Right atrium auricular region (tissue), 2 donors: ENCODE measurements at places on chromosomes 7 and 10.

- no peak for DNase-seq
Observed at GRCh38 chr10:59060852-59061251, 115.6 kb upstream of the PHYHIPL start.

DNA sequence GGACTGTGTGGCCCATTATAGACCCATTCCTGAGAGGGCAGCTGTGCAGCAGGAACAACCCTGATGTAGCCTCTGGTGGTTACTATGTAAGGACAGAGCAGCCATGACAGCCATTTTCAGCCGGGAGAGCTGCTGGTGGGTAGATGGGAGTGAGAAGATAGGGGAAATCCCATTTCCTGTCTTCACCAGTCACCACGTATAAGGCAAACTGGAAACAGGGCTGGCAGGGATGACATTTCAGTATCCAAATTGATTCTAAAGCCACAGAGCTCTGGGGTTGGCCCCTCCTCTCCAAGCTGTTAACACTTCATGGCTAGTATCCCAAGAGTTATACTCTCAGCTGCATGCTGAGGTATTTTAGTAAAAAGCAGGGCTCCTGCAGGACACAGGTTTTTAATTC, 15.2 kb upstream of the FZD1 start:
- no peak for DNase-seq

DNA sequence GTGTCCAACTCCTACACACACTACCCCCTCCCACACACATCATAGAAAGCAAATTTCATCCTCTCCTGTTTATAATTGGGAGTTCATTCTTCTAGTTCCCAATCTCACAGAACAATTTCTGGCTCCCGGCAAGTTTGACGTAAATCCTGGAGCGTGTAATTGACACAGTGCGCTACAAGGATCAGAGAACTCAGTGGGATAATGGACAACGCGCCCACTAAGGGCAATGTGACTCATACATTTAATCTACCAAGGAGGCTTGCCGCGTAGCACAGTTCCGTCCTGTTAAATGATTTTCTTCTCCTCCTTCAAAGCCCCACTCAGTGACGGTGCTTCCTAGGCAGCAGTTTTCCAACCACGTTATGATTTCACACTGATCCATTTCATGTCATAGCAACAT, 277.6 kb downstream of the SFMBT2 start:
- DNase-seq = no peak

DNA sequence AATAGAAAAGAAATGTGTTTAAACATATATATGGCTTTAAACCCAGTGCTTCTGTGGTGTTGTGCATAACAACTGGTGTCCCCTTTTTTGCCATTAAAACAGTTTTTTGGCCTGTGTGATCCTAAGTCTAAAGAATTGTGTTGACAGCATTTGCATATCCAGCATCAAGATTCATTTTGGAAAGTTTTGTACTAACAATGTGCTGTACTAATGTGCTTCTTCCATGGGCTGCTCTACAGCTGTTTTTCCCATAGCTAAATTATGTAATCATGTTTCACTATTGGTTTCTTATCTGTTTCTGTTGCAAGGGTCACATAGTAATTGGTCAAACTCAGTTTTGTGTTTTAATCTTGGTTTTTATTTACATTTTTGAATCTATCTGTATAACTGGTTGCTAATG, 5.5 kb downstream of the CNNM2 start:
- DNase-seq = no peak

DNA sequence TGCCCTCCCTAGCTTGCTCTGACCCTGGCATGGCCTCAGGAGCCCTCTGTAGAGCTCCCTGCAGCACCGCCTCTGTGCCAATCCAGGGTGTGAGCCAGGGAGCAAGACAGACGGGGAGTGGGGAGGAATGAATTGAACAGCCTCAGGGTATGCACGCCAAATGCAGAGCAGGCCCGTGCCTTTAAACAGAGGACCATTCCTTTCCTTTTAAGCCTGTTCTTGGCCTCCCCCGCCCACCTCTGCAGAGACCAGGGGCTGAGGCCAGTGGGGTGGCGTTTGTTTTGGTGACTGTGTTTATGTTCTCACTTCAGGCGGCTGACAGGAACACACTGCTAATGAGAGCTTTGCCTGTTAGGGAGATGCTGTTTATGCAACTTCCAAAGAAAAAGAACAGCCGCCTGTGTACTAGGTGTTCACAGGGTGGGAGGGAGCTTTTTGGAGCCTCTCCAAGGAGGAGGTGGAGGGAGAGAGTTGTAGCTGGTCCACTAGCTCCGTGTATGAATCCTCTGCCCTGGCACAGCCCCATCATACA, 528.1 kb upstream of the DPP6 start:
- DNase-seq = no peak

DNA sequence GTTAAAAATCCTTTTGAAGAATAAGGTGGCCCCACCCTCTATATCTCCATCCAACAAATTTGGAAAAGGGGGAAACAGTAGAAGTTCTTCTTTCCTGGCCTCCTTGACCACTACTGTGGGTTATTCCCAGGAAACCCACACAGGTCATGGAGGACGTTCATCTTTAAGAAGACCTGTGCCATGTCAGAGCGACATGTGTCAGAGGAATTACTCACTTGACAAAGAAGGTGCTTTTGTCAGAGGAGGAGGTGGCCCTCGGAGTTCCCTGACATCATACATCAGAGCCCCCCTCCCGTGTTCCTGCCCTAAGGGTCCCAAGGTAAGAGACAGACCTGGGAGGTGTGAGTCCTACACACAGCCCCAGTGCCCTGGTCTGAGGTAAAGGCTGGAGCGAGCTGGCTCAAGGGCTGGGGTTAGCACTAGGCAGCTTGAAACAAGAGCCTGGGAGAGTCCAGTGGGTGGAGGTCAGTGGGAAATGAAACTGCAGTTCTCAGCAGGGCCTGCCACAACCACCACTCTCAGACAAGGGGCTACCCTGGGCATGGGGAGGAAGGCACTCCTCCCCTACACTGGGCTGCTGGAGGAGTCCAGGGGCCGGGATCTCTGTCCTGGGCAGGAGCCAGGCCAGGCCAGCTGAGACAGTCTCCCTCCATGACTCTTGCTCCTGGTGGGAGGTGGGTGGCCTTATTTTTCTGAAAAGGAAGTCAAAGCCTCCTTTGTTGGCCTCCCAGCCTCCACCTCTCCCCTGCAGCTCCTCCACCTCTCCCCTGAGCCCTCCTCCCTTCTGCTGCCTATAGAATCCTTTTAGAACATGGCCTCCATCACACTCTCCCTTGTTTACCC, 21.8 kb upstream of the ZMIZ1 start:
- DNase-seq = no peak

DNA sequence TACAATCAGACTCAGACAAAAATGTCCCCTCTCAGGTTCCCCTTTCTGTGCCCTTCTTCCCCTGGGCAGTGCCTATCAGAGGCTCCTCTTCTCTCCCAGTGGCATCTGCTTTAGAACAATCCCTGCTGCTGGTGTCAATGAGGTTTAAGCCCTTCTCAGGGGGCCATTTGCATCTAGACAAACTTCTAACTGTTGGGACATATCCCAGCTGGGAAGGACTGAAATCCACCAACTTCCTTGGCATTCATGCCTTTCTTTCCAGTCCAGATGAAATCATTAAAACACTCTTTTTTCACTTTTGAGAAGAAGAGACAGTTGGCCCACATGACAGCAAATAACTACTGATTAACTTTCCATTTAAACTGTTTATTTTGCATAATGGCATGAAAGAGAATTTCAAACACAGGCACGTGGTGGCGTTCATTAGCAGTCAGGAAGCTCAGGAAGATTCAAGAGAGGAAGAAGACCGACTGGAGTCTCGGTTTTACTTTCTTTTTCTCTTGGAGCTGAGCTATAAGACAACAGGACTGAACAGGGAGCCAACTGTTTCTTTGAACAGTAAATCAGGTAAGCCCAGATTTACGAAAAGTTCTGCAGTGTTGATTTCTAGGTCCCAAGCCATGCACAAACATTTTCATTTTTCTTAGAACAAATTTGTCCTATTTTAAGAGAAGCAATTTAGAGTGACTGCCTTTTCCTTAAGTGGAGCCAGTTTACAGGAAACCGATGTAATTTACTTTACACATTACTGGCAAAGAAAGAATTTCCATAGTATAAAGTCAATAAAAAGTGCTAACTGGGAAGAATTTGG, at the start of gene GIMAP2:
GIMAP2 (plus strand) TSS at position 488 of the 811 bp plus-strand sequence. CDS start 1,354 bp downstream, outside the sequence.
- DNase-seq = no peak

DNA sequence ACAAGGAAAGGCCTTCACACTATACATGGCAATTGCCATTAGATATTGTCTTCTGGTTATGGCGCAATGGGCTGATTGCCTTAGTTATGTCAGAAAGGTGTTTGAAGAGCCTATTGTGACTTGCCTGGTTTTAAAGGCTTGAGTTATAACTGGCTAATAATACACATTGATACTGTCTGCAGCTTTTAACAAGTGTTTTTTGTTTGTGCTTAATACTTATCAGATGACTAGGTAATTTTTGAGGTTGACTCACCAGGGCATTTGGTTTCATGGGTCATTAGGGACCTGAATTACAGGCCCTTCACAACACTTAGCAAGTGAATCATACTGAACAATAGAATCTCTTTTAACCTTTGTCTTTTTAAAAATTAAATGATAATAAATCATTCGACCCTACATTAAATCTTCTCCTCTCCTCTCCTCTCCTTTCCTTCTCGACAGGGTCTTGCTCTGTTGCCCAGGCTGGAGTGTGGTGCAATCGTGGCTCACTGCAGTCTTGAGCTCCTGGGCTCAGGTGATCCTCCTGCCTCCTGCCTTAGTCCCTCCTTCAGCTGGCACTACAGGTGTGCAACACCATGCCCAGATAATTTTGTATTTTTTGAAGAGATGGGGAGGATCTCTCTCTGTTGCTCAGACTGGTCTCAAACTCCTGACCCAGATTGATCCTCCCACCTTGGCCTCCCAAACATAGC, 196.3 kb downstream of the JCAD start:
- DNase-seq = no peak

DNA sequence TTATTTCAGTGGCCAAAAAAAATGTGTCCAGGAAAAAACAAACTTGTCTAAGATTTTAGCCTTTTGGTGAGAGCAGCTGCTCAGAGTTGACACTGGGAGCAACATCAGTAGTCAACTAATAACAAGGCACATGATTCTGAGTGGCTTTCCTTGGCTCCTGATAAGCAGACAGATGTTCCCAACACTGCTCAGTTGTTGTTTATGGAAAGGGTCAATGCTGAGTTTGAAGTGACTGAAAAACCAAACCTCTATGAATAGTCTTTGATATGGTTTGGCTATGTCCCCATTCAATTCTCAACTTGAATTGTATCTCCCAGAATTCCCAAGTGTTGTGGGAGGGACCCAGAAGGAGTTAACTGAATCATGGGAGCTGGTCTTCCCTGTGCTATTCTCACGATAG, 12.3 kb downstream of the DYDC1 start:
- no peak for DNase-seq

GRCh38 chr10:95211606-95212279, 17.7 kb downstream of the ACSM6 start:
- DNase-seq = no peak

DNA sequence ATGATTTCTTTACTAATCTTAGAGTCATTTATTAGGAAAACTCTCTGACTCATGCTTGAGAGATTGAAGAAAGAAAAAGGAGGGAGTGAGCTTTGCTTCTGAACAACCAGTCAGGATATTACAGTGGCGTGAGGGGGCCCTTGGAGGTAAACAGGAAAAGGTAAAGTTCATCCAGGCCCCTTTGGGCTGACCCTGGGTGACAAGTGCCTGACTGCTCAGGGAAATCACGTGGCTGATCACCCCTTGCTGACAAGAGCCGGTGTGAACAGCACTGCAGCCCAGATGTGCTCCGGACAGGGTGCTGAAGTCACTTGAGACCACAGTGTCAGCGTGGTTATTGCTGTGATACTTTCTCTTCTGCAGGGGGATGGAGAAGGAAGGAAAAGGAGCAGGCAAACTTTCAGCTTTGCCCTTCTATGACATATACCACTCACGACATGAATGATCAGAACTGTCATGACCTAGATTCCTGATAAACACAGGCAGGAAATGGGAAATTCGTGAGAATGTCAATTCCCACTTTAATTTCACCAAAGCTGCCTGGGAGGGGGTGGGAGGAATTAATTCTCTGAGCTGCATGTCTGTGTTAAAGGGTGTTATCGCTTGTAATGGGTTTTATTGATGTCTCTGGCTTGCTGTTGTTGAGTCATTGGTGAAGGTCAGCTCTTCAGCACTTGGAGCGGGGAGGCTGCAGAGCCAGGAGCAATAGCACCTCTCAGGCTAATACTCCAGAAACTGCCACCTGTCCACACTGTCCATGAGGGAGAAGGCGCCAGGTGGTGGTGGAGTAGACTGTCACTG, 139.8 kb upstream of the AOAH start:
- no peak for DNase-seq

DNA sequence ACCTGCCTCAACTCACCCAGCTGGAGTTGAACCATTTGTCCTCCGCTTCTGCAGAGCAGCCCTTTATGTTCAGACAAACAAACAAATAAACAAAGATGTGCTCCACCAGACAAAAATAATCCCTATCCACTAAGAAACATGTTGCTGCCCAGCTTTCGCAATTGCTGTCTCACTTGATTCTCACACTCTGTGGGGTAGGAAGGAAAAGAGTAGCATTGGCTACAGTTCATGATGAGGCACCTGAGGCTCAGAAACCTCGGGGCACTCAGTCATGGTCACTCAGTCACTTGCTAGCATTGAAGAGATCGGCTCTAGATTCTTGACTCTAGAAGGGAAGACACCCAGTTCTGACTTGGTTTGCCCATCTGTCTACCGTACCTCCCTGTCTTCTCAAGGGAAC, 88.0 kb upstream of the ZMIZ1 start:
- DNase-seq = no peak

DNA sequence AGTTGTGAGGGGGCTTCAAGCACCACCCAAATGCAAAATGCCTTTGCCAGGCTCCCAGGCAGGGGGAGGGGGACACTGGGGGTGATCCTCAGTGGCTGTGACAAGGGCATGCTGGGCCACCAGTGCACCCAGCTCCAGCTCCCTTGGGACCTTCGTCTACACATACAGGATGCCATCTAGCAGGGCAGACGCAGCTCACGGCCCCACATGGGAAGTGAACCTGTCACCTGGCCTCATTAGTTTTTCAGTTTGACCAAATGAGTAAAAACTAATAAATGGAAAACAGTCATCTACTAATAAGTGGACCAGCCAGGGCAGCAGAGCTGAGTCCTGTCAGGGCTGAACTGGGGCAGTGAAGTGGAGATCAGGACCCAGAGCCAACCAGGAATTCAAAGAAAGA, 50.2 kb downstream of the TLL2 start:
- DNase-seq = no peak

DNA sequence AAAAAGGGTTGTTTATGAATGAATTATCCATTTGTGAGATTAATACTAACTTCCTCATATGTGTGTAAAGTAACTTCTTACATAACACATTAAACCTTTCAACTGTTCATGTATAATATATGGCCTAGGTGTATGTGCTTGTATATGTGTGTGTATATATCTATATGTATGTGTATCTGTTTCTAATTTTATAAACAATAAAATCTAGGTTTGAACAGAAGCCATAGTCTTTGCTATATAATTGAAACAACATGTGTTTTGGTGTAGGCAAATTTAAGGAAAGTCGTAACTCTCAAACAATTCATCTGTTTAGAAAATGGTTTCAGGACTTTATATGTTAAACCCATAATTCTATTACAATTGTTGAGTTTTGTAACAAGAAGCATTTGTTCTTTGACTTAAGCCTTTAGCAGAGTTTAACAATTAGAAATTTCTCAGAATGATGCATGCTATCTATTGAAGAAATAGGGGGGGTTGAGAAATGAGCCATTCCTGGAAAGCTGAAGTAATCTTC, 103.3 kb downstream of the BBS9 start:
- no peak for DNase-seq

- DNase-seq = no peak
Observed at GRCh38 chr10:30587522-30588031, 42.0 kb downstream of the LYZL2 start.
